ENCODE measurements at places on chromosomes 6 and 20. TPM values are rescaled to one million over a fixed set of nuclear protein-coding genes. Genes with fewer than 3 reads are reported as not detected.

The PSORS1C2 gene
- total RNA-seq: not detected

The HSPA1L gene
- total RNA-seq: 5.7 TPM

The TUBB gene
- total RNA-seq: 1,325 TPM

The KHDC1L gene
- 1.2 TPM for total RNA-seq

The IMPG1 gene
- not detected for total RNA-seq

The NOX3 gene
- total RNA-seq: not detected

The BPIFA1 gene
- total RNA-seq: not detected

The BNIP5 gene
- under 0.01 TPM for total RNA-seq

The GSTA3 gene
- not detected for total RNA-seq

The TAAR1 gene
- total RNA-seq: not detected
